ENCODE measurements at places on chromosomes 6 and 20.

GRCh38 chr20:41180599-41181333 is 43.4 kb downstream of the PLCG1 start:
- no peak for DNase-seq

DNA sequence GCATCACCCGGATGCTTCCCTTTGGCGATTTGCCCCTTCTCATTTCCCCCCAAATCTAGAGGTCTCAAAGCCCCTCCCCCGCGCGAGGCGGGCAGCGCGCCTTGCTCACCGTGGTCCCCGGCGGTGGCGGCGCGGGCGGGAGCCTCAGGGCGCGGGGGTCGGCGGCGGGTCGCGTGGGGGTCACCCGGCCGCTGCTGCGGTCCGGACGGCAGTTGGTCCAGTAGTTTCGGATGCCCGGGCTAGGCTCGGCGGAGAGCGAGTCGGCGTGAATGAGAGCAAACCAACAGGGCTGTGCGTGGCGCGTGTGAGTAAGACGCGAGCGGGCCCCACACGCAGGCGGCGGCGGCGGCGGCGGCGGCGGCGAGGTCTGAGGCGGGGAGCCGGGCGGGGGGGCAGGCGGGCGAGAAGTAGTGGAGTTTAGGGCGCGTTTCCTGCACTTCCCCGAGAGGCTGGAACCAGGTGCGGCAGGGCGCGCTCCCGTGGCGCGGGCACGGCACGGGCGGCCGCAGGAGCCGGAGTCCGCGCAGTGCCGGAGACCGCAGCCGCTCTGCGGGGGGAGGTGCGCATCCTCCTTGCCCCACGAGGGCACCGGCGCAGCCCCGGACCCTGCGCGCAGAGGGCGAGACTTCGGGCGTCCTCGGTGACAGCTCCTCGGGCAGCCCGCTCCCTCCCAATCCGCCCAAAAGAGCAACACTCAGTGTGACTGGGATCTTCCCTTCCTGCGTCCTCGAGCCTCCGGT is 567 bp downstream of the HS3ST5 start:
- DNase-seq = no peak

- DNase-seq = no peak
Observed at GRCh38 chr6:76677017-76677416, 604.6 kb upstream of the IMPG1 start.

DNA sequence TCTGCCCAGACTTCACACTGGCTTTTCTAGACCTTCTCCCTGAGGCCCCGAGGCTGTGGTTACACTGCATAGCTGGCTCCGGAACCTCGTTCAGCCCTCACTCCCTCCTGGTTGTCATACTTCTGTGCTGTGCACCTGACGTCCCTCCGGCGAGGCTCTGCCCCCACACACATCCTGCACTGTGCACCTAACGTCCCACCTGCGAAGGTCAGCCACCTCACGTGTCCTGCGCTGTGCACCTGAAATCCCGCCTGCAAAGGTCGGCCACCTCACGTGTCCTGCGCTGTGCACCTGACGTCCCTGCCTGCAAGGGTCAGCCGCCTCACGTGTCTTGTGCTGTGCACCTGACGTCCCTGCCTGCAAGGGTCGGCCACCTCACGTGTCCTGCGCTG is 111.0 kb upstream of the FRMD1 start:
- DNase-seq = no peak

- no peak for DNase-seq
Observed at GRCh38 chr6:143039548-143039947, 21.1 kb upstream of the AIG1 start.

- DNase-seq = no peak
Observed at GRCh38 chr20:53276143-53276542, 304.0 kb downstream of the TSHZ2 start.

- no peak for DNase-seq
Observed at GRCh38 chr20:16083639-16084280, 489.5 kb downstream of the KIF16B start.

- no peak for DNase-seq
Observed at GRCh38 chr6:138979813-138980668, 8.0 kb downstream of the REPS1 start.

DNA sequence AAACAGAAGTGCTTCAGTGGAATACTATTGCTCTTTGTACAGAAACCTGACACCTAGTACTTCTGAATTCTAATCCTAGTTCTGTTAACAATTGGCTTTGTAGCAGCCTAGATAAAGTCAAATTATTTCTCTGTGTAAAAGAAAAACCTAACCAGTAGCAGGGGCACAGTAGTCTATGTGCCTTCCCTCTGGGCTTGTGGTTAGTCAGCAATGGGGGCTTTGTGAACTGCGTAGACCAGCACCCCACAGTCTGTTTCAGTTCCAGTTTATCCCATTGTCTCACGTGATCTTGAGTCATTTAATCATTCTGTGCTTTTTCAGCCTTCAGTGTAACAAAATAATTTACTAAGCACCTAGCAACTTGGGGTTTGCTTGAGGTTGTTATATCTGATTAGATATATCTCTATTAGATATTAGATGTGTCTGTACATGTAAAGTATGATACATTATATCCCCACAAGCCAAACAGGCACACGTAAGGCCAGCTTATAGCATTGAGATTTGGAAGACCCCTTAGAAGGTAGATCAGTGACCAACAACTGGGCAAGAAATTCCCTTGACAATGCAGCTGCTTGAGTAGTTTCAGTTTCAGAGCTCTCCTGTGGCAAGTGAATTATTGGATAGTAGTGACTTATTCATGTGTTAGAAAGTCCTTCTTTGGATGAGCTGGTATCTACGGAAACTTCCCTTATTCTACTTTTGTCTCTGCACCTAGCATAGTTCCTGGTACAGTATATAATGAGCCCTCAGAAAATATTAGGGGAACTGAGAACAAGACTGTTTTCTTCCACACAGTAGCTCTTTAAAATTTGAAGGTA is 27.9 kb upstream of the CCR6 start:
- peak; percentile 58 for DNase-seq

DNA sequence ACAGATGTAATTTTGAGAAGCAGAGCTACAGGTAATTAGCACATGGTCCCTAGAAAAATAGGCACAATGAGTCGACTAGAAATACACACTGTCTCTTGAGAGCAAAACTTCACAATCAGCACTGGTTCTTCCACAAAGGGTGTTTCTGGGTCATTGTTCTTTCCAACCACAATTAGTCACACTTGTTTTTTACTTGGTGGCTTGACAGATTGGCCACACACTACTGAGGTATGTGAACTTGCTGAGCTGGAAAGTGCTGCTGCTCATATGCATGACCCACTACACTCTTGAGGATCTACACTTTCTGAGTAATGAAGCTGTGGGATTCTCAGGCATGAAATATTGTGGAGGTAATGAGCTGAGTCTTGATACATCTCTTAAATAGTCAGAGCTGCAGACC is 347.7 kb downstream of the BCKDHB start:
- no peak for DNase-seq

DNA sequence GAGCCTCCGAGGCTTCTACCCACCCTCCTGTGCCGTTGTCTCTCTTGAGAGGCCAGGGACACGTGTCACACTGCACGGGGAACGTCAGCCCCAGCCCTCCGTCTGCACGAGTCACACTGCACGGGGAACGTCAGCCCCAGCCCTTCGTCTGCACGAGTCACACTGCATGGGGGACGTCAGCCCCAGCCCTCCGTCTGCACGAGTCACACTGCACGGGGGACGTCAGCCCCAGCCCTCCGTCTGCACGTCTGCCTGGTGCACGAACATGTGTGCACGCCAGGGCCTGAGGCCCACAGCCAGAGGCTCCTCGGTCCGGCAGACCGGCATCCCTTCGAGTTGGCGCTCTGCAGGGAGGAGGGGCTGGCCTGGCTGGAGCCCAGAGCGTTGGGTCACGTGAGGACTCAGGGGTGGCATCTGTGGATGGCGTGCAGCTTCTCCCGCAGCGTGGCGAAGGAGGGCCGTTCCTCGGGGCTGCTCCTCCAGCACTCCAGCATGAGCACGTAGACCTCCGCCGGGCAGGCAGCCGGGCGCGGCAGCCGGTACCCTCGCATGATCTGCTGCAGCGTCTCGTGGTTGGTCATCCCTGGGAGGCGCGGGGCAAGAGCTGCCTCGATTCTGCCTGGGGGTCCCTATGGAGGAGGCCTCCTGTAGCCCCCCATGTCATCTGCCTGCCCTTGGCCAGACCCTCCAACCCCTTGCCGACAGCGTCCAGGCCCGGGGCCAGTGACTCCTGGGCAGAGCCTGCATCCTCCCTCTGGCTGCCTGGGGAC is 3.4 kb upstream of the PTK6 start:
- DNase-seq = no peak

GRCh38 chr6:37480118-37480736 is 19.5 kb downstream of the CCDC167 start:
- DNase-seq = no peak

DNA sequence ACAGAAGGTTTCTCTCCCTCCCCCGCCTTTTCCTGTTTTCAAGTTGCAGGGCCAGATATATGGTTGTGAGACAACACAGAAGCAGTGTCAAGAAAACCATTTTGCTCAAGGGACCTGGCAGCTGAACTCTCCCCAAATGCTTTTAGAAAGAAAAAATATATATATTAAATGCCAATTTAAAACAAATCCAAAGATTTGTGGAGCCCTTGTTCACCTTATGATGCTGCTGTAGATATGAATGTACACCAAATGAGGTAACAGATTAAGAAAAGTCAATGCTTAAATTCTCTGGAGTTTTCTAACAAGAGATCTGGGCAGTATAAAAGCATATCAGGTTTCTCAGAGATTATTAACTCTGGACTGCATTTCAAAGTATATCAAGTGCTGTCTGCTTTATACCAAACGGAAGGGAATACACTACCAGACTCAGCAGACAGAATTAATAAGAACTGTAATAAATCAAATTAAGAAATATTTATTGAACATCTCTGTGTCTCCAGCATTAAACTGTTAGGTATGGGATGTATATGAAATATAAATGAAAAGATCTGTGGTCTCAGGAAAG is 357.5 kb downstream of the HDGFL1 start:
- DNase-seq = no peak

- no peak for DNase-seq
Observed at GRCh38 chr6:43368259-43369160, 937 bp downstream of the ZNF318 start.

DNA sequence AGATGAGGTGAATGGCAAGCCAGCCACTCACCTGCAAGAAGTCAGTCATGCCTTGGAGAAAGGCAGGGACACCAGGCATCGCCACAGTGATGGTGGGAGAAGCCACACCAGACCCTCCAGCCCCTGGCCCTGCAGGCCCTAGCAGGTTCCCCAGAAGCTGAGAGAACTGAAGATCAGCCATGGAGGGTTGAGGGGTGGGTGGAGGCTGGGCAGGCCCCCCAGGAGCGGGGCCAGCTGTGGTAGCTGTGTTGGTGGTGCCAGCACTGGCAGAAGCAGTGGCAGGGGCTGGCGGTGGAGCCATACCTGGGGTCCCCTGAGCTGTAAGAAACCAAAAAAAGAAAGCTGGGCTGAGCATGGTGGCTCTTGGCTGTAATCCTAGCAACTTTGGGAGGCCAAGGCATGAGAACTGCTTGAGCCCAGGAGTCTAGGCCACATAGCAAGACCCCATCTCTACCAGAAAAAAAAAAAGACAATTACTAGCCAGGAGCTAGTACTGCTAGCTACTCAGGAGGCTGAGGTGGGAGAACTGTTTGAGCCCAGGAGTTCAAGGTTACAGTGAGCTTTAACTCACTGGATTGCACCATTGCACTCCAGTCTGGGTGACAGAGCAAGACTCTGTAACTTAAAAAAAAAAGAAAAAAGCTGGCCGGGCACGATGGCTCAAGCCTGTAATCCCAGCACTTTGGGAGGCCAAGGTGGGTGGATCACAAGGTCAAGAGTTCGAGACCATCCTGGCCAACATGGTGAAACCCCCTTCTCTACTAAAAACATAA is 9.5 kb downstream of the BAG6 start:
- no peak for DNase-seq

- DNase-seq = no peak
Observed at GRCh38 chr20:45011108-45011526, 44.8 kb downstream of the STK4 start.

GRCh38 chr6:110859335-110859792 is 15.2 kb upstream of the AMD1 start:
- no peak for DNase-seq

DNA sequence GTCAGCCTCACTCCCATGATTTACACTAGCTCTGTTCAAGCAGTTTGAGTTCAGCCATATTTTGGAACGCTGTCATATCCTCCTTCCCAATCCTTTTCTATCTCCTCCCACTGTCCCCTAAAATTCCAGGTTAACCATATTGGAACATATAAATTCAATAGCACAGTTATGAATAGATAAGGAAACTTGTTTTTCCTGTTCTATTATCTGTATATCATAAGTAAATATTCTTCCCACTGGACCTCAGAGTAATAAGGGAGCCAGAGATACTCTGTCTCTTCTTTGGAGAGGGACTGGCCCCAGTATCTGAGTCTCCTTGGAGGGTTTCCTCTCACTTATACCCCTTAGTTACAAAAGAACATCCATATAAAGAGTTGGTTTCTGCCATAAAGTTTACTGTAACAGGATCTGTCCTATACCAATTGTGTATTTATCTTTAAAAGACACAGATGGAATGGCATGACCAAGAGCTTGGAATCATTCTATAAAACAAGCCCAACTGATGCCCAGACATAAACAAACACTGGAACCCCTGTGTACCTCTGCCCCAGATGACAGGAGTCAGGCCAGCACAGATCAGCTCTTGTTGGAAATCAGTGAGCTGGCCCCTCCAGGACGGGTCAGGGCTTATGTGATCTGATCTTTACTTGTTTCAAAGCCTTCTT is 67.1 kb downstream of the EPB41L2 start:
- no peak for DNase-seq

- DNase-seq = no peak
Observed at GRCh38 chr6:33249732-33250630, 21.7 kb downstream of the VPS52 start.

- no peak for DNase-seq
Observed at GRCh38 chr6:155100087-155100486, 105.0 kb downstream of the TIAM2 start.
